ENCODE measurements at places on chromosomes 3 and 15. TPM values are rescaled to one million over a fixed set of nuclear protein-coding genes. Genes with fewer than 3 reads are reported as not detected.

The NR1I2 gene
- total RNA-seq, result not detected

The GALNT15 gene
- 0.05 TPM for total RNA-seq

The GRAMD2A gene
- 0.16 TPM for total RNA-seq

The ZNF502 gene
- 1.6 TPM for total RNA-seq

The MUSTN1 gene
- 0.32 TPM for total RNA-seq
